ENCODE measurements at places on chromosomes 4 and X. TPM values are rescaled to one million over a fixed set of nuclear protein-coding genes. Genes with fewer than 3 reads are reported as not detected.

The GC gene
- total RNA-seq, result 0.40 TPM

The RAB33A gene
- 0.20 TPM for total RNA-seq

- no peak for ATAC-seq
These were observed 12.3 kb upstream of the TSR2 start for GRCh38 chrX:54427837-54428424.

DNA sequence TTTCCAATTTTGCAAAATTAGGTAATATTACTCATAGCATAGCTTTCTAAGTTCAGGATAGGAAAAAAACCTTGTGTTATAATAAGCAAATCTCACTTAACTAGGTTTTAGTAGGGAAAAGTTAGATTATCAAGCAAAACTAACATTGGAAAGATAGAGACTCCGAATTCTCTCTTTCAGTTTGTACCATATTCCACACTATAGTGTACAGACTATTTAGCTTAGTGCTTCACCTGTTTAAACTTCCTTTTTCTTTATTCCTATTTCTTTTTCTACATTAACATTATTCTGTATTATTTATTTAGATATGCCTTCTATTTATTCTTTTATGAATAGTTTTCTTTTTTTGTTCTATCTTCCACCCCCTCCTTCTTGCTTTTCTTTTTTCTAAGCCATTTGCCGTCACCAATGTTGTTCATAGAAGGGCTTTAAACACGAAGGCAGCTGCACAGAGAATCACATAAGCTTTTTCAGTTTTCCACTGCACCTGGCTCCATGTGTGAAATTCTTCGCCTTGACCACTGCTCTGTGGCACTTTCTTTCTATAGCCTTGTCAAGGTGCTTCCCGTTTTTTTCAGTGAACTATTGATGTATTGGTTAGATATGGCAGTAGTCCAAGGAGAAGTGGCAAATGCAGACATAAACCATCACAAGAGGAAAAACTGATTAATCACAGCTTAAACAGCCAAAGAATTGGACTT lies 8.5 kb downstream of the PCDH10 start:
- no peak for ATAC-seq

DNA sequence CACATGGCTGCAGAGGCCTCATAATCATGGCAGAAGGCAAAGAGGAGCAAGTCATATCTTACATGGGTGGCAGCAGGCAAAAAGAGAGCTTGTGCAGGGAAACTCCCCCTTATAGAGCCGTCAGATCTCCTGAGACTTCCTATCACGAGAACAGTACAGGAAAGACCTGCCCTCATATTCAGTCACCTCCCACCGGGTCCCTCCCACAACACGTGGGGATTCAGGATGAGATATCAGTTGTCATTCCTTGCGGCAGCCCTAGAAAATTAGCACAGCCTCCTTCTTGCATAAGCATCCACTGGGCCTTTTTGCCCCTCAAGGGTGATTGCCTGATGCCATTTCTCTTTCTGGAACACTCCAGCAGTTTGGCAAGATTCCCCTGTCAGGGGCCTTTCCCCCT lies 61.7 kb upstream of the STX18 start:
- no peak for ATAC-seq

DNA sequence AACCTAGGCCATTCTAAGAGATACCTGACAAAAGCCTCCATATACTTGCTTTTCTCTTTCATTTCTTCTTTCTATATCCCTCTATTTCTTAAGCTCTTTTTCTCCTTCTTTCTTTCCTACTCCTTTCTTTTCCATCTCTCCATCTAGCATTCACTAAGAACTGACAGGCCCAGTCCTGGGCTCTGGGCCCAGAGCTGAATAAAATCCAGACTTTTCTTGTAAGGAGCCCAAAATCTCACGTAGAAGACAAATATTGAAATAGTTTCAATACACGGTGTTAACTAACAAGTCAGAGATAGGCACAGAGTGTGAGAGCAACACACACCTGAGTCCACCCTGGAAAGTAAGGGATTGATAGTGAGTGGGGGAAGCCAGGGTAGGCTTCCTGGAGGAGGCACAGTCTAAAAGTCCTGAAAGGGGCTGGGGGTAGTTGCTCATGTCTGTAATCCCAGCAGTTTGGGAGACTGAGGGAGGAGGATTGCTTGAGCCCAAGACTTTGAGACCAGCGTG lies 73.2 kb upstream of the EFNB1 start:
- ATAC-seq, result no peak

All from esophagus mucosa (tissue), 1 donor.